ENCODE measurements at places on chromosomes 2 and 18.
A peak's percentile ranks its signal among the peaks of the same experiment; 100 is the strongest.

DNA sequence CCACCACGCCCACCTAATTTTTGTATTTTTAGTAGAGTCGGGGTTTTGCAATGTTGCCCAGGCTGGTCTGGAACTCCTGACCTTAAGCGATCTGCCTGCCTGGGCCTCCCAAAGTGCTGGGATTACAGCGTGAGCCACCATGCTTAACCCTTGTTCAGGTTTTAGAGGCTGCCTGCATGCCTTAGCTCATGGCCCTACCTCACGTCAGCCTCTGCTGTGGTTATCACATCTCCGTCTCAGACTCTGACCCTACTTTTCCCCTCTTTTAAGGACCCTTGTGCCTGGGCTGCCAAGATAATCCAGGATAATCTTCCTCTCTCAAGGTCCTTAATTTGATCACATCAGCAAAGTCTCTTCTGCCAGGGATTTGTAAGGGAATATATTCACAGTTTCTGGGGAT lies 98.2 kb upstream of the PMAIP1 start:
- no peak for DNase-seq

DNA sequence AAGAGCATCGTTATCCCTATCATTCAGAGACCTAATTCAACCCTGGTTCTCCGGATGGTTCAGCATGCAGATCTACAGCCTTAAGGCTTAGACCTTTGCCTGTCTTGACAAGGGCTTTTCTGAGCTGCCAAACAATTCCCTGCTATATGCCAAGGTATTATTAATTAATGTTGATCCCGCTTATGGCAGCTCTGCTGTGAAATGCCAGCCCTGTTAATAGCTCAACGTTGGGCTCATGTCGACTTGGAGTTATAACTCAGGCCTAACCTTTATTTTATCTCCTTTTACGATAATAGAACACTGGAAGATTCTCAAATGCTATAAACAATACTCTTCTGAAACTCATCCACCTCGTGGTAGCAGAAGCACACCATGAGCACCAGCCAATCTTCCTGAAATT lies 188.6 kb downstream of the TMEM247 start:
- no peak for DNase-seq

- DNase-seq, result no peak
These were observed 14.2 kb downstream of the ATOH8 start for GRCh38 chr2:85767803-85768665.

- no peak for DNase-seq
These were observed 117.7 kb downstream of the GFPT1 start for GRCh38 chr2:69269330-69269729.

DNA sequence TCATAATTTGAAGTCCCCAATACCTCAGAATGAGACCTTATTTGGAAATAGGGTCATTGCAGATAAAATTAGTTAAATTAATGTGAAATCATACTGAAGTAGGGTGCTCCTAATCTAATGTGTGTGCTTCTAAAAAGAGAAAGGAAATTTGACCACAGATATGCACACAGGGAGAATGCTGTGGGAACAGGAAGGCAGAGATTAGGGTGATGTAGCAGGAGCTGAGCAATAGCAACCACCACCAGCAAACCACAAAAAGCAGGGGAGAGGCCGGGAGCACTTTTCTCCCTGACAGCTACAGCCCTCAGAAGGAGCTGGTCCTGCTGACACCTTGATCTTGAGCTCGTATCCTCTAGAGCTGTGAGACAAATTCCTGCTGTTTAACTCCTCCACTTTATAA lies 24.6 kb upstream of the SCG2 start:
- DNase-seq, result no peak

DNA sequence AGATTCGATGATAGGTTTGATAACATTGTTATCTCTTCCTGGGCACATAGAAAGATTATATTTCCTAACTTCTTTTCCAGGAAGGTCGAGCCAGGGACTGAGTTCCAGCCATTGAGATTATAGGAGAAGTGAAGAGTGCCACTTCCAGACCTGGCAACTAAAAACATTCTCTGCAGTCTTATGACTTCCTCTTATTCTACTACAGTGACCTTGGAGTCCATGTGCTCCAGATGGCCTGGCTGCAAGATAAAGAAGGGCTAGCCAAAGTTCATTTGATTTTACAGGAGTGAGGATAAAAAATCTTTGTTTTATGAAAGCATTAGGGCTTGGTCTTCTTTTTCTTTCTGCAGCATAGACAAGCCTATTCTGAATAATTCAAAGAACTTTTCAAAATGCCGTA lies 363.0 kb downstream of the FSIP2 start:
- DNase-seq, result no peak

- DNase-seq, result no peak
These were observed 90.1 kb downstream of the RTN4 start for GRCh38 chr2:54960164-54960563.

DNA sequence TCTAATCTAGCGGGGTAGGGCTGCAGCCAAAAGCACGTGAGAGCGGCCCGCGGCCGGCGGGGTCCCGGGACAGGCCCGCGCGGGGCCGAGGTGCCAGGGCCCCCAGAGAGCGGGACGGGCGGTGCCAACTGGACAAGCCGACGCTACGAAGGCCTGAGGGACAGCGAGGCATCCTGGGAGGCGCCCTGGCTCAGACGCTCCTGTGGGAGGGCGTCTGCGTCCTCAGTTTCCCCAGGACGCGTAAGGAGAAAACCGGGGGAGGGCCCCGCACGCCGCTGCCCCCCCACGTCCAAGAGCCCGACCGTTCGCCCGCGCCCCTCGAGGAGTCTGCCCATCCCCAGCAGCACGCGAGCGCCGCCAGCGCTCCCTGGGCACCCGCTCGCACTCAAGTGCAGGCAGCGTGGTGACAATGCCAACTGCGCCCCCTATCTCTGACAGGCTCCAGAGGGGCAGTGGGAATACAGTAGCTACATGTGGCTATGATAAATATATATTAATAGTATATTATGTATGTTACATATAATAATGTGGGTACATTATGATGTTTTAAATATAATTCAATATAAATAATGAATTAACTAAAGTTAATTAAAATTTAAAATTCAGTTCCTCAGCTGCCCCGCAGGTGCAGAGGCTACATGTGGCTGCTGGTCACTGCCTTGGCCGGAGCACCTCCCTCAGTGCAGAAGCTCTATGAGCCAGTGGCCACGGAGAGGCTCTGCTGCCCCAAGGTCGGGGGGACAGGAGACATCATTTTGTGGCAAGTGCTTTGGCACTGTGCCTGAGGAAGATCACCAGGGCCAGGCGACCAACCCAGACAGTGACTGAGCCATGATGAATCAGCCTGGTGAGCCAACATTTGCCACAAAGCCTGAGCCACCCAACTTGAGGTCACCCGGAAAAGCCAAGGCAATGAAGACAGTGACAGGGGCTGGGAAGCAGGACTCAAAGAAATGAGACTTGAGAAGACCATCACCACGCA lies 5.5 kb upstream of the SFT2D3 start:
- DNase-seq, result peak; percentile 47

DNA sequence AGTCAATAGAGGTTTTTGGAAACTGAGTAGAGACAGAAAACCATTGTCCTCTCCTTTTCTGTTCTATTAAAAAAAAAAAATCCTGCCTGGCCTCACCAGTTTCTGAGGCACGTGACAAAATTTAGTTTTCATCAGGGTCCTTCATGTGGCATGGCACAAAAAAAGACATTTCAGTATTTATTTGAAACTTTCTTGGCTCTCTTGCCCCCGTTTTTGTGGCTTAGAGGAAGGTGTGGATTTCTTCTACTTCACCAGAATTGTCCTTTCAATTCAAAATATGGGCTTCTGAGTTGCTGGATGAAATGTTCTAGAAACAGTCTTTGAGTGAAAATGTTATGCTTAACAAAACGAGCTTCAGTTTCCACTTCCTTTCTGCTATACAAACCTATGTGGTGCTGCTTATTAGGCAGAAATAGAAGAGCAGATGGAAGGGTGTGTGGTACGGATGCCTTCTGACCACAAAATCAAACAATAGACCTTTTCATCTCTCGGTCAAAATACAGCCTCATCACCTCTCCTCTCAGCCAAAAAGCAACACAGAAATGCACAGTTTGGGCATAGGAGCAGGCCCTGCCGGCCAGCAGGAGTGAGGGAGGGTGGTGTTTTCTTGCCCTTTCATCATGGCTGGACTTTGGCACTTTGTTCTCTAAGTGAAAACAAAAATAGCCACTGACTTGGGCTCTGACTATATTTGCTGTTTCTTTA lies 89.2 kb downstream of the SH3RF3 start:
- DNase-seq, result peak; percentile 17

- no peak for DNase-seq
These were observed 119.0 kb upstream of the SNTG2 start for GRCh38 chr2:831622-832021.

DNA sequence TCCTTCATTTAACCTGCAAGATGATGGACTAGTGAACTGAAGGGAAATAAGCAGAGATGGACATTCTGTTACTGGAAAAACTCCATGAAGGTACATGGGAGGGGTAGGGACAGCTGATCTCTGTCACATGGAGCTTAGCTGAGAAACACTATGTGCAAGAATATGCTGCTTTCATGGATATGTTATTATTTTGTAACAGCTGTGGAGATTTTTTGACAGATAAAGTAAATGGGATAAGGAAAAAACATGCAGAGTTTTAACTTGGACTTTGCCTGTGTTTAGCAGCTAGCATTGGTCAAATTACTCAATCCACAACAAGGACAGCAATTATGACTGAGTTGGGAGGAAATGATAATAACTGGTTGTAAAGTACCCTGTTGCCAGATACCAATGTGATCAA lies 28.7 kb upstream of the HNRNPA3 start:
- DNase-seq, result no peak

- DNase-seq, result no peak
These were observed 348.7 kb upstream of the CDH20 start for GRCh38 chr18:60984510-60984909.

- DNase-seq, result no peak
These were observed 1.2 kb downstream of the KCNG2 start for GRCh38 chr18:79798999-79799370.

- no peak for DNase-seq
These were observed 46.5 kb downstream of the PLEK start for GRCh38 chr2:68411397-68412126.

GRCh38 chr18:23859466-23860336 lies 154.9 kb upstream of the TTC39C start:
- DNase-seq, result no peak

DNA sequence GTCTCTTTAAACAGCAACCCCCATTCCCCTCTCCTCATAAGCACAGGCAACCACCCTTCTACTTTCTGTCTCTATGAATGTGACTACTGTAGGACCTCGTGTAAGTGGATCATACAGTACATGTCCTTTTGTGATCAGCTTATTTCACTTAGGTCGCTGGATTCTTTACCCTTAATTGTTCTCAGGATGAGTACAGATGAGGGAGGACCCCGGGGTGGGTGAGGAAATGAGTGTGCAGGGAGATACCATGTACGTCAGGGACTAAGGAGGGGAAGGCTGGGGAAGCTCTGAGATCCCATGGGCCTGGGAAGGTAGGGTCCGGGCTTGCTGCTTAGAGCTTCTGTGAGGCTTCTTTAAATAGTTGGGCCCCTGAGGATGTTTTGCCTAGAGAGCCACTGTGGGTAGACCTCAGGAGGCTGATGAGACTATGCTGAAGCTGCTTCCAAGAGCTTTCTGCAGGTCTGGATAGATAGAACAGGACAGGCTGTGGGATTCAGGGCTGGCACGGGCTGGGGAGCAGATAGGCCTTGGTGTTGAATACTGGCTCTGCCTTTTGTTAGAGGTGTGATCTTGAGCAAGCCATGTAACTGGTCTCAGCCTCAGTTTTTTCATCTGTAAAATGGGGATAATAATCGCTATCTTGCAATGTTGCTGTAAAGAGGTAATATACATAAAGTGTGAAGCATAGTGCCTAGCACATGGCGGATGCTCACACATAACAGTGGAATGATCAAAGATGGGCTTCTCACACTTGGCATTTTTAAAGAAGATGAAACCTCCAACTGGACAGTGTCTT lies 155.3 kb downstream of the PRKCE start:
- DNase-seq, result no peak

GRCh38 chr2:152132306-152132705 lies 33.5 kb upstream of the CACNB4 start:
- no peak for DNase-seq

DNA sequence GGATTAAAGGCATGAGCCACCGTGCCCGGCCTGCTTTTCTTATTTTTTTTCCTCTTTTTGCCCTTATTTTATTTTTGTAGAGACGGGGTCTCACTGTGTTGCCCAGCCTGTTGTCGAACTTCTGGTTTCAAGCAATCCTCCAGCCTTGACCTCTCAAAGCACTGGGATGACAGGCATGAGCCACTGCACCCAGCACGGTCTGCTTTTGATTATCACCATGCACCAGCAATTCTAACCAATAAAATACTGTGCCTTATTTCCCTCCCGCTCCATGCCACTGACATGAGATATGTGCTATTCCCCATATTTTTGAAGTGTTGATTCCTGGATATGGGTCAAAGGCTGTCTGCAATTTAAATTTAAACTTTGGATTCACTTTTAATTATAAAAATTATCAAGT lies 42.9 kb downstream of the ACYP2 start:
- DNase-seq, result no peak

- no peak for DNase-seq
These were observed 13.6 kb downstream of the ABCG5 start for GRCh38 chr2:43824951-43825493.

GRCh38 chr2:236705295-236706105 lies 135.9 kb downstream of the ACKR3 start:
- no peak for DNase-seq

All from CD4-positive, alpha-beta T cell treated with Interleukin-4 for 4 hours (primary cell).